ENCODE measurements at places on chromosomes 6 and 20.

- no peak for DNase-seq
These were observed 95.0 kb downstream of the ERMARD start for GRCh38 chr6:169846286-169847056.

DNA sequence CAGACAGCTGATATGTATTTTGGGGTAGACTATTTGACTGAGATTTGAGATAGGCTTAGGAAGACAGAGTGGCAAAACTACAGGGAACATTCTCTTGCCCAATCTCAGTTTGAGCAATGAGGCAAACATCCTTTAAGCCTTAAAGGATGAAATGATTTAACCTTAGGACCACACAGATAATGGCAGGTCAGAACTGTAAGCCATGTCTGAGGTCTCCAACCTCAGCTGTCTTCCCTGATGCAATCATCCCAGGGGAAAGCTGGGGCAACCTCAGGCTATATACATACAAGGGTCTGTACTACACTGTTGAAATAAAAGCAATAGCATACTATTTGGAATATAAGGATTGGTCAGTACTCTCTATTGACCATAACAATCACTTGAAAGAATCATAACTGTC is 83.8 kb upstream of the NUP153 start:
- no peak for DNase-seq

DNA sequence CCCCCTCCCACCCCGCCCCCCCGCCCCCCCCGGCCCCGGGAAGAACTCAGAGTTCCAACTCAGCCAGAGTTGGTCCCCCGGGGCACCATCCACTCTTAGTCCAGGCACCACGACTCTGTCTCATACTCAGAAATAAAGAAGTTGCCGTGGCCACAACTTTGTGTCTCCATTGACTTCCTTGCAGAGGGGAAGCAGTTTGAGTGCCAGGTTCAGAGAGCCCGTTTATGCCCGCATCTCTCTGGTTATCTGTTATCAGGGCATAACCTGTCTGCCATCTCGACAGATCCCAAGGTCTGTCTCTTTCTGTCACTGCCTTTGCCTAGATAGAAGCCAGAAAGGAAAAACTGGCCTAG is 605 bp downstream of the CDC5L start:
- DNase-seq, result no peak

DNA sequence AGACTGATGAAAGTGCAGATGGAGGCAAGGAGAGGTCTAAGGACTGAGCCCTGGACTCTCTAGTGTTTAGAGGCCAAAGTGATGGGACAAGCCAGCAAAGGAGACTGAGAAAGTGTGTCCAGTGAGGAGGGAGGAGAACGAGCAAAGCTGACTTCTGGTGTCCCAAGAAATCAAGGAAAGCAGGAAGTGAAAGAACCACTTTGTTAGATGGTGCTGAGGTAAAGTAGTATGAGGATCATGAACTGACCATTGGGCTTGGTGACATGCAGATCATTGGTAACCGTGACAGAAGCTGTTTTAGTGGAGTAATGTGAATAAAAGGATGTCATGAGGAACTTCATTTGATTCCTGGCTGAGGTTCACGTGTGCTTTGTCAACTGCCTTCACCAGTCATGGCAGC is 108.4 kb downstream of the SLX4IP start:
- no peak for DNase-seq

GRCh38 chr20:258963-259362 is 1.4 kb downstream of the DEFB132 start:
- DNase-seq, result no peak

GRCh38 chr6:130063806-130064205 is 45.4 kb downstream of the L3MBTL3 start:
- DNase-seq, result no peak

GRCh38 chr6:90469906-90470305 is 117.0 kb downstream of the MAP3K7 start:
- no peak for DNase-seq

DNA sequence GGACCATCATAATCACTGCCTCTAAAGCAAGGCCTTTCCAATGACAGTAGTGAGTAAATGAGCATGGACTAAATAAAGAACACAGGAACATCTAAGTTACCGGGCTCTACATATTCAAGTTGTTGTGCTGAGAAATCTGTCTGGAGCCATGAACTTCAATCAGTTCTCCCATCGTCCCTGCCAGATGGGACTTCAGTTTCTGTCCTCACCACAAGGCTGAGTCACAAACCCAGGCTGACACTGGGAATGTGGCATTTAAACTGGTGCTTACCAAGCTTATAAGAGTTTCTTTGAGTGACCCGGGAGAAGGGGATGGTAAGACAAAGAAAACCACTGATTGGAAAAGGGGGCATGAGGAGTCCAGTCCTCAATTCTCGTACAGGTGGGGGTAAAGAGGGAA is 497.0 kb downstream of the MAFB start:
- DNase-seq, result no peak

DNA sequence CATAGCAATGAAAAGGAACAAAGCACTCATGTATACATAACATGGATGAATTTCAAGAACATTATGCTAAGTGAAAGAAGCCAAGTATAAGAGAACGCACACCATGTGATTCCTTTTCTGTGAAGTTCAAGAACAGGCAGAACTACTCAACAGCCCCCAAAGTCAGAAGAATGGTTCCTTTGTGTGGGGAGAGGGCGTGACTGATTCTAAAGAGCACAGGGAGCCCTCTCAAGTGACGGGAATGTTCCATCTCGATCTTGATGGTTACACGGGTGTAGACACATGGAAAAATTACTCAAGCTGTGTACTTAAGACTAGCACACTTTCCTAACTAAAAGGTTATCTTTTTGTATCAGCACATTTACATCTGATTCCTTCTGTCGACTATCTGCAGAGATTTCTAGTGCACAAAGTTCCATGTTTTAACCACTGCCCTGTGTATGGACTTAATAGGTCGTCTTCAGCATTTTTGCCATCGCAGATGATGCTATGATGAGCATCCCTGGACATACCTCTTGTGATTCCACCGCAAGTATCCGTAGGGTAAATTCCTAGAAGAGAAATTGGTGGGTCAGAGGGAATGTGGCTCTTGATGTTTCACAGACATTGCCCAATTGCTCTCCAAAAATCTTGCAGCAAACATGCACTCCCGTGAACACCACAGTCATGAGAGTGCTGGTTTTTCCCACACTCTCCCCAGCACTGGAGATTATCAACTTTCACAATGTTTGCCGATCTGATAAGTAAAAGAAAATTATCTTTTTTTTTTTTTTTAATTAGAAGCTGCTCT is 279.3 kb downstream of the BMP7 start:
- no peak for DNase-seq

- peak; percentile 15 for DNase-seq
These were observed 2.6 kb downstream of the ASF1A start for GRCh38 chr6:118896339-118897136.

Data from DMS153 (cell line).